Common myeloid progenitor, CD34-positive (primary cell): ENCODE measurements at places on chromosomes 7 and 10.
A peak's percentile ranks its signal among the peaks of the same experiment; 100 is the strongest.

DNA sequence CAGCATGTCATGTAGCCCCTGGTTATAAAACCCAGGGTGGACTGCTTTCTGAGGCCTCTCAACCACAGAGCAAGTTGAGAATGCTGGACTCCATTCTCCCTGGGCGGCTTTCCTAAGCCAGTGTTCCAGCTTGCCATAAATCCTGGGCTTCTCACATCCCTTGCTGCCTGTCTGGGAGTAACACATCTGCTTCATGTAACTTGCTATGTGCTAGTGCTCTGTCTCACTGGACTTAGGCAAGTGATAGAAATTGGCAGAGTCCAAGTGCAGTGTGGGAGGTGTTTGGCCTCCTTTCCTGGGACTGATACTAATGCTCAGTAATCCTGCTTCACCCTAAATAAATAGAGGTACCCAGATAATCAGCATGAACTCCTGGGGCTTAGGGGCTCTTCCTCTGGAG lies 277.1 kb upstream of the POM121L12 start:
- no peak for DNase-seq

DNA sequence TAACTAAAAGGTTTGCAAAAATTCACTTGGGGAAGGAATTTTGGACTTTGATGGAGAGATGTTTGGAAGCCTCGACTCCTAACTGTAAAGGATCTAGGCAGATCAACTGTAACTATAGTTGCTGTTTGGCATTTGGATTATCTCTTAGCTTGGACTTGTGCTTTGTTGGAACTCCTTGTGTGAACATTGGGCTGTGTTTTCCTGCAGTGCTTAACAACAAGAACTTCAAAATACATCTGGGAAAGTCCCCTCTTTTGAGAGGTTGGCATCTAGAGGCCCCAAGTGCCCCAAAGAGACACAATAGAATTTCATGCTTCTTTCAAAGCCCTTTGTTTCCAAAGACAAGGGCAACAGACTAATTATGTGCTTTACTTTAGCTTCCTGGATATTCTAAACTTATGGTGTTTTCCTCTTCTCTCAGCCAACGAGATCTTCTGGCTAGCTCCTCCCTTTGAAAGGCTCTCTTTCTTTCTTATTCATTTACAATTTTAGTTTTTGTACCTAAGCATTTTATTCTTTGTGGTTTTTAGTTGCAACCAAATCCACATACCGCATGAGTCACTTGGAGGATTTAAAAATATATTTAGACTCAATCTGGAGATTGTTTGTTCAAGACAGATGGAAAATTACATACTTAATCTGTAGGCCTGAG lies 11.6 kb downstream of the ABCA13 start:
- DNase-seq: peak; percentile 23

GRCh38 chr10:34773636-34774630 lies 41.2 kb downstream of the PARD3 start:
- DNase-seq: no peak

DNA sequence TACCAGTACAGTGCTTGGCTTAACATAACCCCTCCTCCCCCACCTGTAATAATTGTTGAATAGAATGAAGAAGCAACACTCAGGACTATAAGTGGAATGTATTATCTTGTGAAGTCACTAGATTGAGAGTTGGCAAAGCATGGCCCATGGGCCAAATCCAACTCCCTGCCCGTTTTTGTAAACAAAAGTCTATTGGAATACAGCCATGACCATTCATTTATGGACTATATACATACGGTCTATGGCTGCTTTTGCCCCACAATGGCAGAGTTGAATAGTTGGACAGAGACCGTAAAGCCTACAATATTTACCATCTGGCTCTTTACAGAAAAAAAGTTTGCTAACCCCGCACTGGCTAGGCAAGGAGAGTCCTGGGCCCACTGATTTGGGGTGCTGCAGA lies 48.1 kb upstream of the CYCS start:
- DNase-seq: no peak

DNA sequence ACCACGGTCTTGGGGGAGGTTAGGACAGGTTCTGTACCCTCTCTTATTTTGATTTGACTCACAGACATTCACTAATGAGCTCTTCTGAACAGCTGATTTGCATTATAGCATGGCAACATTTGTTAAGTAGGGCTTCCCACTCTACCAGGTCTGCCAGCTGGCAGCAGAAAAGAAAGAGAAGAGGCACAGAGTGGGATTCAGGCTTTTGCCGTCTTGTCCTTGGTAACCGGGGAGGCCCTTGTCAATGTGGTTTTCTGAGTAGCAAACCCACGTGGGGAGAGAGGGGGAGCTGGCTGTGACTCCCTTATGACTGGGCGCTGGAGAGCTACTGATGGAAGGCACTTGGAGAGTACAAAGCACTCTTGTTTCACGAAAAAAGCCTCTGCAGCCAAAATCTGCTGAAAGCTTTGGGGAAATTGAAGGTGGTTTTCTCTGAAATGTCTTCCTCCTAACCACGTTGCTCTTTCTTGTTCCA lies 355.3 kb upstream of the GALNT17 start:
- peak; percentile 28 for DNase-seq

DNA sequence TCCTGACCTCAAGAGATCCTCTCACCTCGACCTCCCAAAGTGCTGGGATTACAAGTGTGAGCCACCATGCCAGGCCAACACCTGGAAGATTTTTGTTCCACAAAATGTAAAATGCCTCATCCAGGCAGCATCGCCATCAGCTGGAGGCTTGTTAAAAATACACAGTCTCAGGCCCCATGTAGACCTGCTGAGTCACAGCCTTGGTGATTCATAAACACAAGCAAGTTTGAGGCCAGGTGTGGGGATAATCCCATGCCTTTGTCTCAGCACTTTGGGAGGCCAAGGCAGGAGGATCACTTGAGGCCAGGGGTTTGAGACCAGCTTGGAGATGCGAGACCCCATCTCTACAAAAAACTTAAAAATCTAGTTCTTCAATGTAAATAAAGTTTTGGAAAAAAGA lies 49.1 kb upstream of the FOXK1 start:
- DNase-seq: peak; percentile 64

GRCh38 chr10:76231286-76231934 lies 800.0 kb downstream of the LRMDA start:
- DNase-seq: no peak

DNA sequence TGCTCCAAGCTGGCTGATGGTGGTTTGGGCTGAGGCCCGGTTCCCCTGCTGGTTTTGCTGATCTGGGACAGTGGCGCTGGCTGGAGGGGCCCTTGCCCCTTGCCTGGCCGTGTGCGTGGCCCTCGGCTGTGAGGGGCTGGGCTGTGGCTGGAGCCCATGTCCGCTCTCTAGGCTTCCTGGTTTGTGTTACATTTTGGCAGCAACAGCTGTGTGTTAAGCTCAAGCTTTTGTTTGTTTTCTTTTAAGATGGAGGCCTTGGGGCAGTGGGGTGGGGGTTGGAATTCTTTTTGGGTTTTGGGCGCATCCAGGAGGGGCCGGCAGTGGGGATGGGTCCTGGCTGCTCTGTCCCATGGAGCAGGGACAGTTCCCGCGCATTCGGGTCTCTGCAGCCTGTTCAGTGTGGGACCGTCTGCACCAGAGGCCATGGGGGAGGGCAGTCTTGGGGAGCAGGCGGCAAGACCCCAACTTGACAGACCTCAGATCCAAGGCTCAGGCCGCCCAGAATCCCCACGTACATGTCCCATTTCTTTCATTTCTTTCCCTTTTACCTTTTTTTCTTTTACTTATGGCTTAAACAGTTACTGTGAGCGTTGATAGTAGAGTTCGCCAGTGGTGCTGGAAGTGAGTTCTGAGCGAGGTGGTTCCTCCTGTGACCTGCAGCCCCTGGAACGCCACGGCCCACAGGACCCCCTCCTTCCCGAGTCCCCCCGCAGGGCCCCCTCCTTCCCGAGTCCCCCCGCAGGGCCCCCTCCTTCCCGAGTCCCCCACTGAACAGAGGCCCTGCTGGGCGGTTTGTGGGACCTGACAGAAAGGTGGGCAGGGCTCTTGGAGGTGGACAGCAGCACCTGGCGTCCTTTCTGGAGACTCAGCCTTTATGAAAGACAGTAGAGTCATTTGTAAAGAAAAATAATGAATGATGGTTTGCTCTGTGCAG lies 75.3 kb downstream of the INPP5A start:
- no peak for DNase-seq

DNA sequence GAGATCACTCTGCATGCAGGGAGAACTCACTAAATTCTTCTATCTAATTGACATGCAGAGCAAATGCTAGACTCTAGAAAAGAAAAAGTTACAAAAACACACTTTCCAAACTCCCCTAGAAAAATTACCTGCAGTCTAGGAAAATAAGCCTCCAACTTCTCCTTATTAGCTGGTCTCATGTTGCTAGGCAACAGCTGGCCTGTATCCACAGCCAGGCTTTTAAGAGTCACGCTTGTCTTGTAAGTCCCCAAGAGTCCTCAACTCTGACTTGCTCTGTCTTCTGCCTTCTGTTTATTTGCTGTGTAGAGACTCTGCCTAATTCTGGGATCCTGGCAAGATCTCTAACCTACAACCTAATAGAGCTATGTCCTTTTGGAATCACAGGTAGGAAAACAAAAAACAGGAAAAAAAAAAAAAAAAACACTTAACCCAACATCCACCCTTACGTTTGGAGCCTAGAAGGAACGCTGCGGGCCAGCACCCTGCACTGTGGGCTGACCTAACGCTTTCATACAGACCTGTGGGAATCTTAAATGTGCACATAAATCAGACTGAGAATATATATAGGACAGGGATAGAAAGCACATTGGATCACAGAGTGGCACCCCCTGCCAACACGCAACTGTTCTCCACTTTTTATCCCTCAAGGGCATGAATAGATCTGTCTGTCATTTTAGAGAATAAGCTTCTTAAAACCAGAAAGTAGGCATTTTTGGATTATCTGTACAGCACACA lies 117.0 kb upstream of the PTPRZ1 start:
- peak; percentile 0 for DNase-seq

DNA sequence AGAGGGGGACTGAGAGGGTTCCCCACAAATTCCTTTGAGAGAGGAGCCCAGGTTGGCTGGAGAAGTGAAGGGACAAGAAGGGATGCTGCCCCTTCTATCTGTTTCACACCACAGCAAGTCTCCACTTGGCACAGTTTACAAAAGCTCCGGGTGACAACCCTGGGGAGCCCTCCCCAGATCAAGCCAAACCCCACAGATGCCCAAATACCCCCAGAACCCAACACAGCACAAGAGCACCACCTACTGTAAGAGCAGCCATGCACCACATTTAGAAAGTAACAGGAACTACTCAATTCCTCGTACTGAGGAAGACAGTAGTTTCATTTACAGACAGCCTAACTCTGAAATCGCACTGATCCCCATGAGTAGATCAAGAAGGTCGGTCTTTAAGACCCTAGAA lies 67.8 kb upstream of the ATP6V0A4 start:
- peak; percentile 70 for DNase-seq

- DNase-seq: no peak
Measured at GRCh38 chr7:155166673-155167370, 96.7 kb downstream of the HTR5A start.

GRCh38 chr10:97887399-97887798 lies 37.8 kb downstream of the GOLGA7B start:
- DNase-seq: no peak

DNA sequence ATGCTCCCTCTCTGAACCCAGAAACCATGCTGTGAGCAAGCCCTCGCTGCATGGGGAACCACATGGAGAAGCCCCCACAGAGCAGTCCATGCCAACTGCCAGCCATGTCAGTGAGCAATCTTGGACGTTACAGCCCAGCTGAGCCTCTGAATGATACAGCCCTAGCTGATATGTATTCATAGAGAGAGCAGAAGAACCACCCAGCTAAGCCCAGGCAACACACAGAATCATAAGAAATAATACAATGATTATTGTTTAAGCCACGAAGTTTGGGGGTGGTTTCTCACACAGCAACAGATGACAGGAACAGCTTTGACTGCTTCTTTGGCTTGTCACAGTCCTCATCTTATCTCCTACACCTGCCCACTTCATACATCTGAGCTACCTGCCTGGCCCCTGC lies 32.5 kb upstream of the CARD11 start:
- DNase-seq: no peak

DNA sequence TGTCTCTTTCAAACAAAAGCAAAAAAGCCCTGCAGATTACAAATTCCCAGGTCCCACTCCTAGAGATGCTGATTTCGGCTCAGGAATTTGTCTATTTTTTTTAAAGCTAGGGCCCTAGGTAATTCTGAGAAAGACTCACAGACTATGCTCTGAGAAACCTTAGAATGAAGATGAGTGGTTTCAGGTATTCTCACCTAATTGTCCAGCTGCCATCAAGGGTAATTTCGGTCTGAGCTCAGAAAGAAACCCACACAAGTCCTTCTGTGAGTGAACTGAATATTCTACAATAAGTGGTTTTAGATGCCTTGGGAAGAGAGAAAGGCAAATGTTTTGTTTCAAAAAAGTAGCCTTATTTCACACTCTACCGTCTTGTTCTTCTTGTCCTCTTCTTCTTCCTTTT lies 45.7 kb downstream of the DCLRE1A start:
- DNase-seq: no peak

GRCh38 chr7:5625938-5626337 lies 155.5 kb downstream of the RNF216 start:
- DNase-seq: no peak

DNA sequence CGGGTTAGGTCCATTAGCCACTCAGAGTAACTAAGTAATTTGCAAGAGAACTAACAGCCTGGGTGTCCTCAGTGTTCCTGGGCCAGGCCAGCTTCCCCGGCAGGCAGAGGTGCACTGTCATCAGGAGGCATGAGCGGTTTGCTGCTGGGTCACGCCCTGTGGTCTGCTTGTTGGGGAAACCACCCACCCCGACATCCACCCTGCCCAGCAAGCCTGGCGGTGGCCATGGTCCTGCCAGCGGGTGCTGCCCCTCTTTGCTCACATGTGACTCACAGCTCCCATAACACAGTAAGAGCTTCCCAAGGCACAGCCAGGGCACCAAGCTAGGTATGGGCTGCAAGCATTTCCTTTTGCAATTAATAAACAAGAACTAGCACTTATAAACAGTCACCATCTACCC lies 75.9 kb downstream of the RGS10 start:
- peak; percentile 77 for DNase-seq

DNA sequence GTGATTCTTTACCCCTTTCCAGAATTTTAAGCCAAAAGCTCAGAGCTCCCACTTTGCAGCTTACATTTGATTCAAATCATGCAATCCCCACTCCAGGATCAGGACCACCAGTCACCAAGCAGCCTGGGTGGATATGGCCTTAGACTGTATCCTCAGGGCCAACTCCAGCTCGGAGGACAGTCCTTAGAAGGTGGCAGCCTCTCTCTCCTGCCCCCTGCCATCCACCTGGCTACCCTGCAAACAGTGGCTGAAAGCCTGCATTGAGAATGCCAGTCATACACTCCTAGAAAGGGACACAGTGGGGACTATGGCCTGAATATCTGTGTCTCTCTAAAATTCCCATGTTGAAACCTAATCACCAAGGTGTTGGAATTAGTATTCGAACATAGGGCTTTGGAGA lies 50.0 kb upstream of the KCNMA1 start:
- DNase-seq: no peak
